ENCODE measurements at places on chromosomes 7 and 10.

- peak; percentile 97 for DNase-seq
These were observed 135.2 kb upstream of the KCTD7 start for GRCh38 chr7:66493235-66494205.

DNA sequence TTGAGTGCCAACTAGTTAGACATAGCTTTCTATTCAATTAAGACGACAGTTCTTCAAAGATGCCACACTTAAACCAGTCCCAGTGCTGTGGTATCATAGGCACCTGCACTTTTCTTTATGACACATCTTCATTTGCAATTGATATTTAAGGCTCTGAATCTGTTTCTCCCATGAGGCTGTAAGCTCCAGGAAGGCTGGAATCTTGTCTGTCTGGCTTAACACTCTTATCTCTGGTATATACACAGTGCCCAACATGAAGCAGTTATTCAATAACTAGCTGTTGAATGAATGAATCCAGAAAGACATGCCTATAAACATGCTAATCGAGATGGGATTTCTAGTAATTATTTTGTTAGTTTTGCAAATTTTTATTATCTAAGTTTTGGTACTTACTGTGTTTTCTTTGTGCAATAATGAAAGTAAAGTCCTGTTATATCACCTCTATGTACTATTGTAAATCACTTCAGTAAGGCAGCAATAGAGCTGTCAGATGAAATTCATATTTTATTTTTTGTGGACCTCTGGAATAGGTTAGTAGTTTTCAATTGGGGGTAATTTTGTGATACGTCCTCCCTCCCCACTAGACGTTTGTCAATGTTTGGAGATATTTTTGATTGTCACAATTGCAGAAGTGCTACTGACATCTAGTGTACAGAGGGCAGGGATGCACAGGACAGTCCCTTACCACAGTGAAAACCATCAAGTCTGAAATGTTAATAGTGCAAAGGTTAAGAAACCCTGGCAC lies 51.3 kb upstream of the STEAP4 start:
- no peak for DNase-seq

GRCh38 chr10:102262744-102263370 lies 17.5 kb downstream of the GBF1 start:
- no peak for DNase-seq

- DNase-seq, result no peak
These were observed 22.4 kb downstream of the ADAP1 start for GRCh38 chr7:931871-932650.

DNA sequence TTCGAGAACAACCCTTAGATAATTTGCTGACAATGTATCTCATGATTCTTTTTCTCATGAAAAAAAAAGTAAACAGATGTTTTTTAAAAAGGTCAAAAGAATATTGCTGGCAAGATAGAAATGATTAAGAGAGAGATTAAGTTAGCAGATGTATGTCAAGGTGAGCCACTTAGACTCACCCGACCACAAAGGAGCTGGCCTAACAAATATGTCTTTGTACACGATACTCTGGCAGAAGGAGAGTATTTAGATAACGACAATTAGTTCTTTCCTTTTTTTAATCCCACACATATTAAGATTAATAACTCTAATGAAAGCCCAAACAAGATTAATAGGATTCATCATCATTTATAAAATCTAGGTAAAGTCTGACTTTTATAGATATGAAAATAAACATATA lies 156.7 kb downstream of the RAPGEF5 start:
- DNase-seq, result no peak

GRCh38 chr7:113784956-113785355 lies 133.9 kb downstream of the PPP1R3A start:
- no peak for DNase-seq

DNA sequence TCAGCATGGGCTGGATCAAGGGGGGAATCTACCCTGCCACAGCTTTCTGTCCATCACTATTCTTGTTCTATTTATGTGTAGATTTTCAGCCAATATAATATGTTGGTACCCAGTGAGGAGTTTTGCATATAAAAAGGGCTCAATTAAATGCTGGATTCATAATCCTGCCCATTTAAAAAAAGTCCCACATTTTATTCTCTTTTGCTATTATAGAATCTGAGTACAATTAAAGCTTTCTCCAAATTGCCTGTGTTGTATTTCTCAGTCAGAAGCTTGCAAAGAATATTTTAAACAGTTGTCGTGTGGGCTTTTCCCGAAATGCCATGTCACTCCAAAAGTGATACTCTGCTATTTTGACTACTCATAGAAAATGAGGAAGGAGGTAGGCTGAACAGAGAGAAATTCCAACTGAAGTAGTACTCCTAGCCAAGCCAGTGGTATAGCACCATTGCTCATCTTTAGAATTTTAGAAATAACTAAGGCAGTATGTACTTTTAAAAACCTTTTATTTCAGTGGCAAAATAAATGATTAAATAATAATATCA lies 108.3 kb upstream of the HDAC9 start:
- DNase-seq, result no peak

GRCh38 chr10:131172433-131172832 lies 139.1 kb downstream of the TCERG1L start:
- DNase-seq, result no peak

- DNase-seq, result no peak
These were observed 73.3 kb upstream of the GSDME start for GRCh38 chr7:24830440-24831050.

DNA sequence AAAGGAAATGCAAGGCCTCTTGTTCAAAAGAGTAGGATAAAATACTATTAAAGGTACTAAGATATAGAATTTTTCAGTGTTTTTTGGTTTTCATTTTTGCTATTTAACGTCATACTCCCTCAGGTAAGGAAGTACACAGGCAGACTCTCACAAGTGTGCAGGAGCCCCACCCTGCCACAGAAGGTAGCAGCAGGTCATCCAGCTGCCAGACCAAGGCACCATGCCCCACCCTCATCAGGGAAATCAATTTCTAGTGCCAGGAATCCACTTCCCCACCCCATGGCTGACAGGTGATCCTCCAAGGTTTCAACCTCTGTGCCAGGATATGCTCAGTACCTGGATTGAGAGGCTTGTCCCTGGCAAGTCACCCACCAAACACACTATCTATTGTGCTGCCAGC lies 712.9 kb downstream of the SORCS3 start:
- DNase-seq, result no peak

GRCh38 chr10:87619705-87620104 lies 40.0 kb upstream of the PAPSS2 start:
- DNase-seq, result peak; percentile 69

- DNase-seq, result no peak
These were observed 163.6 kb downstream of the KCND2 start for GRCh38 chr7:120436487-120437060.

DNA sequence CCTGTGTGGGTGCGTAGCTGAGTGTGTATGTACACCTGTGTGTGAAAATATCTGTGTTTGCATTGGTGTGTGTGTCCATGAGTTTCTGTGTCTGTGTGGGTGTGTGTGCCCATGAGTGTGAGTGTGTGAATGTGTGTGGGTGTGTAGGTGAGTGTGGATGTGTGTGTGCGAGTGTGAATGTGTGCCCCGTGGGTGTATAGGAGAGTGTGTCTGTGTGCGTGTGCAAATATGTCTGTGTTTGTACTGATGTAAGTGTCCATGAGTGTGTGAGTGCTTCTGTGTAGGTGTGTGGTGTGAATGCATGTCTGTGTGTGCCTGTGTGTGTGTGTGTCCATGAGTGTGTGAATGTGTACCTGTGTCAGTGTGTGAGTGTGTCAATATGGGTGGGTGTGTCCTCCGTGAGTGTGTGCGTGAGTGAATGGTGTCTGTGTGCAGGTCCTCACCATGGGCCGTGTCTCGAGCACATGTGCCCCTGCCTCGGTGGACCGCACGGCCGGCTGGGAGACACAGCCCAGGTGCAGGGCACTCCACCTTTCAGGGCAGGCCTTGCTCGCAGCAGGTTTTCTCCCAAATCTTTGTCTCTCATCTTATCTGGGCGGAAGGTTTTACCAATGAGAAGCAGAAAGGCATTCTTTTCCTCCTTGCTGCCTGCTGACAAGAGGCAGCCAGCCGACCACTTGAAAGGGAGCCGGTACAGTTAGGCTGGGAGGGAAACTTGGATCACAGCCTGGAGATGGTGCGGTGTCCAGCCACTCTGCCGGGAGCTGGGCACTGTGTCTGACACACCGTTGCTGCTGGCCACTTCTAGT lies 107.1 kb upstream of the FAM20C start:
- peak; percentile 67 for DNase-seq

DNA sequence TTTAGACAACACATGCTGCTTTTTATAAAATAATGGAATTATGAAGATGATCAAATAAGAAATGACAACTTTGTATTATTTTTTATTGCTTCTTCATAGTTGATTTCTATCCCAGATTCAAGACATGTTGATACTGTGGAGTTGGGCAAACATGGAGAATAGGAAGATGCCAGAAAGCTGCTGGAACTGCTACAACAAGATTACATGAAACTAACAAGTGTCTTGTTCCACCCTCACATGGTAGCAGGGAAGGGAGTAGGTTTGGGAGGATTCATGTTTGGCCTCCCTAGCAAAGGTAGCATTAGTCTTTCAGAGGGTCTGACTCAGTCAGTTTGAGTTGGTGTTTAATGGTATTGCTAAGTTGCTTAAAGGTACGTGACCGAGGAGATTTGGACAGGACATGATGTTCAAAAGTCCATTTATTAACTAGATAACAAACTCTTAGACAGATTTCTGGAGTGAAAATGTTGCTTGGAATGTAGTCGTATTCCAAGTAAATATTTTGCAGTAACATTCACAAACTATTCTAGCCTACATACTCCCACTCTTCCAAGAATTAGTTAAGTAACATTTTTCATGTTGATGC lies 33.1 kb downstream of the PRR15 start:
- peak; percentile 68 for DNase-seq

DNA sequence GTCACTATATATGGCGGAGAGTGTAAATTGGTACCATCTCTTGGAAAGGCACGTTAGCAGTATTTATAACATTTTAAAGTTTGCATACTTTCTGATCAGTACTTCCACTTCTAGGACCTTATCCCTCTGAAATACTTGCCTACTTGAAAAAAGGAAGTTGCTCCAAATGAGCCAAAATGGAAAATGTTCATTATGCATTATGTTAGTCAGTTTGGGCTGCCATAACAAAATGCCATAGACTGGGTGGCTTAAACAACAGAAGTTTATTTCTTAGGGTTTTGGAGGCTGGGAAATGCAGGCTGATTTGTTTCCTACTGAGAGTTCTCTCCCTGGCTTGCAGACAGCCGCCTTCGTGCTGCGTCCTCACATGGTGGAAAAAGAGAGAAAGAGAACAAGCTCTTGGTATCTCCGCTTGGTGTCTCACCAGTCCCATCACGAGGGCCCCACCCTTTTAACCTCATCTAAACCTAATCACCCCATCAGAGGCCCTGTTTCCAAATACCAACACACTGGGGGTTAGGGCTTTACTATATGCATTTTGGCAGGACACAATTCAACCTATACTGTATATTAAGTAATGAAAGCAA lies 6.9 kb downstream of the SNX10 start:
- no peak for DNase-seq

- no peak for DNase-seq
These were observed 70.6 kb upstream of the NXPH1 start for GRCh38 chr7:8362723-8363369.

DNA sequence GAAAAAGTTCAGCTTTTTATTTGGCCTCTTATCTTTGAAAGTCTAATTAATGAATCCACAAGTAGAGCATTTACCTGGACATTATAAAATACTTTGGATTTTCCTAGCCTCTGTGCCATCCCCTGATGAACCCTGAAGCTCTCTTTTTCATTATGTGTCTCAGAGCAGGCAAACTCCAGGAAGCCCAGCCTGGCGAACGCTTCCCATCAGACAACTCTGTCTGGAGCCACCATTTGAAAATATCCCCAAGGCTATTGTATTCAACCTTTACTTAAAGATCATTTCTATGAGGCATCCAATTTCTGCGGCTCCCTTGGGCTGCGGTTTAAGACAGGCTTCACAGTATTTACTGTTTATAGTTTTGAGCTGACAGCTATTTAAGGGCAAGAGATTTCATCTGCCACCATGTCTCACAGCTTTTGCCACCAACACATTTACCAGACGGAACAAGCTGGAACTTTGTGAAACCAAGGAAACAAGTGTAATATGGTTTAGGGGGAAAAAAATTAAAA lies 257.2 kb upstream of the GLI3 start:
- no peak for DNase-seq

GRCh38 chr7:124893140-124893827 lies 36.3 kb downstream of the POT1 start:
- DNase-seq, result no peak

GRCh38 chr7:5528071-5528814 lies 104.6 kb upstream of the TNRC18 start:
- DNase-seq, result peak; percentile 53

DNA sequence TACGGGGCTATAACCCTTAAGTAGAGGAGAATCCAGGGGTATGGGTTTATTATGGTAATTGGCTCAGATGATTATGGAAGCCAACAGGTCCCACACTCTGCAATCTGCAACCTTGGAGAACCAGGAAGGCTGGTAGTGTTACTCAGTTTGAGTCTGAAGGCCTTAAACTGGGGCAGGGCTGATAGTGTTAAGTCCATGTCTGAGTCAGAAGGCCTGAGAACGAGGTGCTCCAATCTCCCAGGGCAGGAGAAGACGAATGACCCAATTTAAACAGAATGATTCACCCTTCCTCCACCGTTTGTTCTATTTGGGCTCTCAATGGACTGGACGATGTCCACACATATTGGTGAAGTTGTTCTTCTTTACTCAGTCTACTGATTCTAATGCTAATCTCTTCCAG lies 244.5 kb upstream of the PTER start:
- no peak for DNase-seq

- peak; percentile 40 for DNase-seq
These were observed 517 bp downstream of the ITGB1 start for GRCh38 chr10:32957341-32958084.

DNA sequence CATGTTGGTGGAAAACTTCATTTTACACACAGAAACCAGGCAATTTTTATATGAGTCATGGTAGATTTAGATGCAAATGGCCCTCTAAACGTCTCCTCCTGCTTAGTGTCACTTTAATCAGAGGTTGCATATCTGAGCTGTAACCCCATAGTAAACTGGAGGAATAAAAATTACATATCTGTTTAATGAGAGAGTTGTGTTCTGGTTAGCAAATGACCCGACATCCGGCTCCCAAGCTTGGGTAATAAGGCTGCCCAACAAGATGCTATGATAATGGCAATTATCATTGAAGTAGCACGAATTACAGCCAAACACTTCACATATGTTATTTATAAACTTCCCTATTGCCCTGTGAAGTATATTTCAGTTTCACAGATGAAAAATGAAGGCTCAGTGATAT lies 10.6 kb upstream of the ADAM12 start:
- peak; percentile 26 for DNase-seq

- DNase-seq, result no peak
These were observed 533.5 kb upstream of the COBL start for GRCh38 chr7:51850126-51850525.

GRCh38 chr7:28556025-28556424 lies 143.7 kb downstream of the CREB5 start:
- no peak for DNase-seq

DNA sequence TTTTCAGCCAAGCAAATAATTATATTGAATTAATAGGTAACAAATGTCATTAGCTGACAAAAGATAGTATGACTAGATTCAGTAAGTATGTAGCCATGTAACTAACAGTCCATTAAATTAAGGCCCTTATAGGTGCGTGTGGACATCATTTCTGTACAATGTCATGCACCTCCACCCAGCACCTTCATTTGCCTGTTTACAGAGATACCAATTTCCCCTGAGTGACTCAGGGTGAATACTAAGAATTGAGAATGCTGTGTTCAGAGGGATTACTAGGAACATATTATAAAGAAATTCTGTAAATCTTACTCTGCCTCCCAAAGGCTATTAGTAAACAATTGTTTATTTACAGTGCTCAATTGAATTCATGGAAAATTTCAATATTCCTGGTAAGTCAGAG lies 48.1 kb upstream of the ZNF273 start:
- no peak for DNase-seq

GRCh38 chr10:60821656-60822055 lies 43.4 kb downstream of the CDK1 start:
- DNase-seq, result peak; percentile 55
